Islet precursor cell (in vitro differentiated cells): ENCODE measurements at places on chromosomes 2 and 18.

DNA sequence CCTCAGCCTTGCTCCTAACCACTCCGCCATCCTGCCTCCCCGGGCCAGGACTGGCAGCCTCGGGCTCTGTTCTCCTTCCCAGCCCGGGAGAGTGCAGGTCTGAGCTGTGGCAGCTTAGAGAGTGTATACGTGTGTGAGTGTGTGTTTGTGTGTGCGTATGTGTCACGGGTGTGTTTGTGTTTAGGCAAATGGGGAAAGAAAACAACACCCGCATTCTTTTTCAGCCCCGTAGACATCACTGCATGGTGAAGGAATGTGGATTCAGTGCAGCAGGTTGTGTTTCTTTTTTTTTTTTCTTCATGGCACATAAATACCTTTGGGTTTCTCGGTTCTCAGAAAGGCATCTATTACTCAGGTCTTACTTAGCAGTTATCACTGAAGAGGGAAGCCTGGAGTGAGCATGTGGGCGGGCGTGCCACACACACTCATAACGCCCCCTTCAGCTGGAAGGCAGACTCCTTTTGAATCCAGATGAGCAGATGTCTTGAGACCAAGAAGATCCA is 44.2 kb downstream of the GLI2 start:
- peak; percentile 91 for DNase-seq

DNA sequence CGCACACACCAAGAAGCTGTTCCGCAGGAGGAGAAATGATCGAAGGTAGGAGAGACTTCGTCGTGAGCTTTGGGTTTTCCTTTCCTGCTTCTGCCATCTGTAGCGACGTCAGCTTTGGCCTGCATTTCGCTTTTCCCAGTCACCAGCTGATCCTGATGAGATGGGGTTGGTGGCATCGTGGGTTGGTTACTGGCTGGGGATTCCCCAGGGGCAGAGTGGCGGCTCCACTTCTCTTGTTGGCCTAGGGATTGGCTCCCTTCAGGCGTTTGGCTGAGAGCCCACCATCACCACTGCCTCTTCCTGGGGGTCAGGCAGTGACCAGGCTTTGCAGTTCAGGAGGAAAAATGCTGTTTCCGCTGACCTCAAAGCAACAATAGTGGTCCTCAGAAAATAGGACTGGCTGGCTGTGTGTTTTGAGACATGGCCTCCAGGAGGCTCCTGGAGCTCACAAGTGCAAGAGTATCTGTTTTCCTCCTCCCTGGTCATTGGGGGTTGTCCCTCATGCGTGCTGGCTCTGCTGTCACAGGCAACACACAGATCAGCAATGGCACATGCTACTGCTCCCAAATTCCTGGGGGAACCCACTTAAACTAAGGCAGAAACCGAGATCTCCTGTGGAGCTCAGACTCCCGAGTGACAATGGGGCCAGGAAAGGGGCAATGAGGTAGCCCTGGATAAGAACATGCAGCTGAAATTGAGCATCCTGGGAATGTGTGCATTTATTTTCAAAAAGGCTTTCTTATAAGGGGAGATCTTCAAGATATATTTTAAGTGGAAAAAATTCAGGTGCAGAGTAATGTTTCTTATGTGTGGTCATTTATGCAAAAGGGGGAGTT is 173.0 kb downstream of the CTIF start:
- DNase-seq = peak; percentile 84

DNA sequence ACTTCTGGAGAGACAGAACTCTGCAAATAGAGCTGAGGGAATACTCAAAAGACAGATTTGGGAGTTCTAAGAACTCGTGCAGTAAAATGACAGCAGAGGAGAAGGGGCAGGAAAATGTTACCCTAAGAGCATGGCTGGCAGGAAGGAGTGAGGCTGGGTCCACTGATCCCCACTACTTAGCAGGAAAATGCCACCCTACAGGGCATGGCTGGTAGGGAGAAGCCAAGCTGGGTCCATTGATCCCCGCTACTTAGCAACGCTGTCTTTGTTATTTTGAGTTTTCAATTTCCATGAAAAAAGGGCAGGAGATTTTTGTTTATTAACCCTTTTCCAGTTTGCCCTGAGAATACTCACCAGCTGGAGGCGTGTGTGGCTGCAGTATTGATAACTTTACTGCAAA is 100.3 kb upstream of the TMEM200C start:
- DNase-seq = no peak

- DNase-seq = no peak
Measured at GRCh38 chr2:12119841-12120240, 373.4 kb downstream of the LPIN1 start.

DNA sequence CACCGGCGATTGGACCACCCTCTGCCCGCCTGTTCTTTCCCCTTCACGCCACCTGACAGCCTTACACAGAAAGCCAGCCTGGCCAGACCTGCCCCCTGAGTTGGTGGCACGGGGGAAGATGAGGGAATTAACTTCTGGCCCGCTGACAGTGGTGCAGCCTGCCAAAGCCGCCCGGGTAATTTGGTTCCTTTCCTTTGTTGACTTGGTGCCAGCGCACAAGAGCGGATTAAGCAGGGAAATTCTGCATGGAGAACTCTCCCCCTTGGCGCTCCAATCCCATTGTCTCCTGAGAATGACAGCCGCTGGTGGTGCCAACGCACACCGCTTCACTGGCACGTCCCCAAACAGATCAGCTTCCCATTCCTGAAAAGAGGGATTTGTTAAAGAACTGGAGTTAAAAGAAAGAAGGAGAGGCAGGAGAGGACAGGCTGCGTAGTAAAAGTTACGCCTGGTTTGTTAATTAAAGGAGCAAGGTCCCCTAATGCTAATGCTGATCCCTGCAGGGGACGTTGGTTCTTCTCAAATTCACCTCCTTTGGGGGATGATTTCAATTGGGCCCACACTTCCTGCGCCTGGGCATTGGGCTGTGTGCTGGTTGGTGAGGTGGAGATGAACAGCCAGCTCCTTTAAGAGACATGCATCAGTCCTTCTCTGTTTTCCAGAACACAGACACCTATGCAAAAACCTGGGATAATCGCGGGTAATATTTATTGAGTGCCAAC is 286.8 kb downstream of the MYCN start:
- no peak for DNase-seq

GRCh38 chr2:144796164-144796563 is 276.2 kb upstream of the ZEB2 start:
- DNase-seq = no peak

- DNase-seq = no peak
Measured at GRCh38 chr18:26653943-26654615, 105.7 kb upstream of the KCTD1 start.

DNA sequence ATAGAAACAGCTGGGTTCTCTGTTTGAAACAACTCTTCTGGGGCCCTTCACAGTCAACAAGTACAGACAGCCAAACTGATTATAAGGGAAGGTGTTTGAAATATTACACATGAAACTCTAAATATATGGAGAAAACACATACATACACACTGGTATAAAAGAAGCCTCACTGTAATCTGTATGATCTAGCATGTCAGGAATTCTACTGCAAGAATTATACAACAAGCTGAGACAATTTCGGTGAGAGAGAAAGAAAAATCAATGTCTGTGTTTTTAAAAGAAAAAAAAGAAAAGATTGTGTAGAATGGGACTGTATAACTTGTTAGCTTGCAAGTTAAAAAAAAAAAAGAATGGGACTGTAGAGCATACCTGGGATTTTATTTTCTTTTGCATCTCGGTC is 26.3 kb downstream of the IRS1 start:
- no peak for DNase-seq

DNA sequence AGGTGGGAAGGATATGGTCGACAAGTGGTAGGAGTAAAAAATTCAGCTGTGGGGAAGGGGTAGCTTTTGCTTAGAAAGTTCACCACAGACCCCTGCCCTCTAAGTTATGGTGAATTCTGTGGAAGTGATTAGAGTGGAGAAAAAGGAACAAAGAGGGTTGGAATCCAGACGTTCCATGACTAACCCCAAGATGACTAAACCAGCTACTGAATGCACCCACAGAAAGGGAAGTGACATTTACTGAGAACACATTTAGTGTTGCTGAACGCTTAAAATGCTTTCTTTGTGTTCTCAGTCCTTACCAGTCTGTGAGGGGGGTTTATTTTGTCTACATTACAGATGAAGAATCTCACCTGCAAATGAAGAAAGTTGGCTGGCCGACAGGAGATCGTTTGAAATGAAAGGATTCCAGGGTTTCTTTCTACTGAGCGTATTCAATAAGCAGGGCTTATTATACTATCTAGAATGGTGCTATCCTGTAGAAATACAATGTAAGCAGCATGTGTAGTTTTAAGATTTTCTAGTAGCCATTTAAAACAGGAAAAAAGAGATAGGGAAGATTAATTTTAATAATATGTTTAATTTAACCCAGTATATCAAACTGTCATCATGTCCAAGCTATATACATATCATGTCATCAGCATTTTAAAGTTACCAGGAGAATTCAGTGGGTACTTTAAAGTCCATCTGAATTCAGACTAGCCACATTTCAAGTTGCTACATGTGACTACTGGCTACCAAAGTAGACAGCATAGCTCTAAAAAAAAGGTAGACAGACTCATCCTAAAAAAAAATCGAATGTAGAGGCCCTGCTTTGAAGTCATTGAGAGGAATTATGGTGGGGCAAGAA is 60.1 kb downstream of the LIMS1 start:
- peak; percentile 76 for DNase-seq

DNA sequence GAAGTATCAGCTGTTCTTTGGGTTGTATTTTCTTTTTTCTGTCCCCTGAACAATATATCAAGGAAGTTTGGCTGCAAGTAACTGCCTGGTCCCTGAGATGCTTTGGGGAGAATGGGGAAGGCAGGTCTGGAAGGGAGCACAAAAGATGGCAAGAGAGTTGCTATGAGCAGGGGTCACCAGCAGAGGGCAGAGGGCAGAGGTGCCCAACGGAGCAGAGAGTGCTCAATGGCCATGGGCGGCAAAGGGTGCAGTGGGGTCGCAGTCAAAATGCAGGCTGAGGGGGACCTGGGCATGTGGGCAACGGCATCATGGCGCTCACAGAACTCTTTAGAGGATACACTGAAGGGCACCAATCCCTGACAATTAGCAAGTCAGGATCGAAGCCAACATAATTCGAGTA is 107.7 kb upstream of the ATP8B1 start:
- DNase-seq = no peak

DNA sequence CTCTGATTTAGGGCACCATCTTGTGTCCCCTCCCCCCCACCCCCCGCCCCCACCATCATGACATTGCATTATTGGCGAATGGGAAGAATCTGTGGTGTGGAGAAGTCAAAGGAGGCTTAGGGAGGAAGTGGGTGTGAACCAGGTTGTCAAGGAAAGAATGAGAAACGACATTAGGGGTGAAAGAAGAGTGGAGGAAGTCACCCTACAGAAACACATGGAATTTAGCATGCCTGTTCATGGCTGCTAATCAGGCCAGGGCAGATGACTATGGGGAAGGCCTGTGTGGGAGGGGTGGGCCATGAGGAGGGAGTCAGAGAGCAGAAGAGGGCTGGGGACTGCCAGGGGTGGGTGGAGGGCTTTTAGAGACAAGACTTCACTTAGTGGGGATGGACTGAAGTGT is 81.6 kb downstream of the AOX1 start:
- DNase-seq = peak; percentile 29

GRCh38 chr2:233458031-233458610 is 103.8 kb downstream of the DGKD start:
- no peak for DNase-seq

DNA sequence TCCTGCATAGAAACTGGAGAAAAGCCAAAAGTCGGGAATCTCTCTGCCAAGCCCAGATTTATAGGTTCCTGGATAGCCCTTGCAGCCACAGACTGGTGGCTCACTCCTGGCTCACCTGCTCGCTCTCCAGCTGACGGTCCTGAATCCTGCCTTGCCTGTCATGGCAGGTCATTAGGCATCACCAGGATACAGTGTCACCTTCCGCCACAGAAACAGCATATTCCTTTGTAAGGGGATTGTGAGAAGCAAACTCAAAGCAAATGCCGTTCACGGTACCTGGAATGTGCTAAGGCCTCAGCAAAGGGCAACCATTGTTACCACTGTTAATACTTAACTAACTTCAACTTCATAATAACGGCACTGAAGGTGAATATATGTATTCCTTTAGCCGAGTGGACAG is 57.1 kb upstream of the GPR45 start:
- no peak for DNase-seq

- DNase-seq = no peak
Measured at GRCh38 chr18:56307354-56308170, 330.8 kb downstream of the TXNL1 start.

DNA sequence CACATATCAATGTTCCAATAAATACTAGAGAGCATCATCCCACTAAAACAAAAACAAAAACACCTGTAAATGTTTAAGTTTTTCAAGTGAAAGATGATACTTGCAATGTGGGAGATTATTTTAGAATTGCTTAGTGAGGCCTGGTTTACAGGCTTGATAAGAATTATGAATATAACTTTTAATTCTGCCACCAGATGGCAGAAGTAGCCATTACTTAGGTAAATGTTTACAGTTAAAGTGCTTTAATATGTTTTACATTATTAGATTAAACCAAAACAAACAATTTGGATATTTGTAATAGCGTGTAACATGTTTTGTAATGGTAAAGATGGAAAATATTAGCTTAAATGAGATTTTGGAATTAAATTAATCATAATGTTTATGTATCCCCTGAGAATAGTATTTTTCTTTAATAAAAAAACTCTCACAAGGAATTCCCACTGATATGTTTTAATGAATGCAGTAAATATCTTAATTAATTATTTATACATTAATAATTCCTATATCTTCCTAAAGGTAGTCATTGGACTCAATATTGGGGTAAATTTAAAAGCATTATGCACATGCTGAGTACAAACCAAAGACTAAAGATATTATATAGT is 522.0 kb downstream of the SPAG16 start:
- no peak for DNase-seq

DNA sequence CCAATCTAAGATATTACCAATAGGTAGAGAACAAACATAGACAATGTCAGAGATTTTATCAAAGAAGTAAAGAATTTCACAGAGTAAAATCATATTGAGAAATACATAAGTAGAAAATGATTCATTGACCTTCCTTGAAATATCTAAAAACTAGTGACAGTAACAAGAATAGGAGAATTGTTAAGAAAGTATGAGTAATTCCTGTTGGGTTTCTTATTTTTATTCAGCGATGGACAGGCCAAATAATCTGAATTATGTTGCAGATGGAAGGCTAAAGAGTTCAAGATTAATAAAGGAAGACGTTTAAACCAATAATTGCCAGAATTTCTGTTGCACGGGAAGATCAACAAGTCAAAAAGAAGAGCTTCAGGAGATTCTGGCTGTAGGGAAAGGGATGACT is 163.4 kb upstream of the RASGRP3 start:
- DNase-seq = no peak
